ENCODE measurements at places on chromosomes 3 and 15. TPM values are rescaled to one million over a fixed set of nuclear protein-coding genes. Genes with fewer than 3 reads are reported as not detected.

DNA sequence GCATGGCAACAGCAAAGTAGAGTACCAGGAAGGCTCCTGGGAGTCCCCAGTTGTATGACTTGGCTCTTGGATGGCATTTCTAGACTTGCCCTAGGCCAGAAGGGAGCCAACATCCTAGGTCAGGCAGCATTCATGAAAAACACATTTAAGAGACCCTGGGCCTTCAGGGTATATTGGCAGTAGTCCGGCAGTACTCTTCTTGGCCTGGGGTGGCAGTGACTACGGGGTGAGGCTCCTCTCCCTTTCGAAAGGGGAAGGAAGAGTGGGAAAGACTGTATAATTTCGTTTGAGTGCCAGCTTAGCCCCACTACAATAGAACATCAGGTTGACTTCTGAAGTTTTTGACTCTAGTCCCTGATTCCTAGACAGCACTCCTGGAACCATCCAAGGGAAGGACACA lies 136.4 kb downstream of the ZIC4 start:
- DNase-seq, result no peak

DNA sequence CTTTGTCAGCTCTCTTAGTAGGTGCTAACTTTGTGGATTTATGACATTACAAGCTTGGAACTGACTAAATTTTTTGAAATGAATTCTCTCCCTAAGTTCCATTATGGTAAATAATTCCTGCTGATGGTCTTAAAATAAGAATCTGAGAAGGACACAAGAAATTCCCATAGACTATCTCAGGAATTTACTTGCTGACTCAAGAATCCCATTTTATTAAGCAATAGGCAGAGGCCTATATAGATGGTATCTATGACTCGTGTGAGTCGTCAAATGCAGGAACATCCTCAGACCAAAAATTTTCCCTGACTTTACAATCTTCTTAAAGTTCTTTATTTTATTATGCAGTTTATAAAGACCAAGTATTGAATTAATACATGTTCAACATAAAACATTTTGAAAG lies 30.7 kb upstream of the CBLB start:
- DNase-seq, result no peak

- DNase-seq, result no peak
These were observed 578.4 kb downstream of the ZIC1 start for GRCh38 chr3:147987549-147987948.

DNA sequence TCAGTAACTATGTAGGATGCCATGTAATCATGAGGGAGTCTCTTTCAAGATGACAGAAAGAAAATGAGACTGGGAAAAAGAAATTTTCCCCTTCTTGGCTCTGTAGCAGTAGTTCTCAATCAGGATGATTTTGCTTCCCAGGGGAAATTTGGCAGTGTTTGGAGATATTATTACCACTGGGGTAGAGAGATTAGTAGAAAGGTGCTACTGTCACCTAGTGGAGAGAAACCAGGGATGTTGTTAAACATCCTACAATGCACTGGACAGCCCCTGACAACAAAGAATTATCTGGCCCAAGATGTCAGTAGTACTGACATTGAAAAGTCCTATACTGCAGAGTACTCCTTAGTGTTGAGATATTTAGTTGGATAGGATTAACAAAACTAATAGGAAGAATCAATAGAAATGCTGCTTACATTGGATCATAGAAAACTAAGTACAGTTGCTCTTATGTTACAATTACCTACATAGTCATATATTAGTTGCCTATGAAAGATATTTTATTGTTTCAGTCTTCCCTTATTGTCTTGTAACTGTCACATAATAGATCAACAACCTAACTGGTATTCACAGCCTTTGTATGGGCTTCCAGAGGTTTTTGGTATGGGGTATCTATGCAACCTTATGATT lies 433.3 kb downstream of the RAP2B start:
- no peak for DNase-seq

GRCh38 chr3:133249490-133249889 lies 150.4 kb upstream of the BFSP2 start:
- no peak for DNase-seq

GRCh38 chr3:156948402-156949210 lies 122.5 kb downstream of the LEKR1 start:
- DNase-seq, result no peak

- no peak for DNase-seq
These were observed 2.9 kb downstream of the FBXL22 start for GRCh38 chr15:63600001-63600615.

- peak; percentile 90 for DNase-seq
These were observed 10.0 kb downstream of the POC1A start for GRCh38 chr3:52144034-52144795.

- DNase-seq, result no peak
These were observed 401.2 kb upstream of the CDIN1 start for GRCh38 chr15:36178303-36178633.

DNA sequence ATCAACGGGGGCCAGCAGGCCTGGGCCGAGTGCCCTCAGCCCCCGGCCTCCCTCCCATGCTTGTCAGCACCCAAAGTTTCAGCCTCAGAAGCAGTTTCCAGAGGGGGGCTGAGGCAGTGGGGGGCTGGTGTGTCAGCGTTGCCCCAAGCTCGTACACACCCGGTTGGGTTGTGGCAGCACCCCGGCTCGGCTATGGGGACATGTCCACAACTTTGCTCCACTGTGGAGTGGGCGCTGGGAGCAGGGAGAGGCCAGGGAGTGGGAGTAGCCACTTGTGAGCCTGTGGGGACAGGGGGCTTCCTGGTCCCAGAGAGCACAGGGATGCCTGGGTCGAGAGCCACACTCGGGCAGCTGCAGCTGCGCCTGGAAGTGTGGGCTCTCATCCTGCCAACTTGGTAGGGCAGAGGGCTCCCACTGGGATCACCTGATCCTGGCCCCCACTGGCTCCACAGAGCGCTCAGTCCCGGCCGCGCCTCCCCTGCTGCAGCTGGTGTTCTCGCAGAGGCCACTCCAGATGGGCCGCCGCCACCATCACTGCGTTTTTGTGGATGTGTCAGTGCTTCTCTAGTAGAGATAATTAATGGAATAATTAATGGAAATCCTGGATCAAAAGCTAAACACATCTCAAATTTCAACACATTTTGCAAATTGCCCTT lies 75.1 kb downstream of the NR1D2 start:
- DNase-seq, result no peak

DNA sequence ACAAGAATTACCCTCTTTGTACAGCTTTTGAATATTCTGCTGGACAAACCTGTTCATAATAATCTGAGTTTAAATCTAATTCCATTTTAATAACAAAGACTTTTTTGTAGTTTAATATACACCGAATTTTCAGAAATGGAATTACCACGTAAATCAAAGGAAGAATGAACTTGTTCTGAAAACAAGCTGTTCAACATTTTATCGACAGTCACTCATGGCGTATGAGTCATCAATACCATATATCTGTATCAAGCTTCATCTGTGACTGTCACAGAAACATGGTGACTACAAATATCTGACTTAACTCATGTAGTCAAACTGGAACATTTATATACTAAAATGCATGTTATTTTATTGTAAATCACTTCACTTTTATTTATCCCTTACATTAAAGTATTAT lies 90.0 kb downstream of the EFL1 start:
- DNase-seq, result no peak

- DNase-seq, result no peak
These were observed 38.2 kb downstream of the NBEAL2 start for GRCh38 chr3:47017504-47018268.

- DNase-seq, result no peak
These were observed 140.9 kb downstream of the CHSY1 start for GRCh38 chr15:101110681-101111569.

GRCh38 chr15:87599616-87600015 lies 656.9 kb downstream of the NTRK3 start:
- DNase-seq, result no peak

DNA sequence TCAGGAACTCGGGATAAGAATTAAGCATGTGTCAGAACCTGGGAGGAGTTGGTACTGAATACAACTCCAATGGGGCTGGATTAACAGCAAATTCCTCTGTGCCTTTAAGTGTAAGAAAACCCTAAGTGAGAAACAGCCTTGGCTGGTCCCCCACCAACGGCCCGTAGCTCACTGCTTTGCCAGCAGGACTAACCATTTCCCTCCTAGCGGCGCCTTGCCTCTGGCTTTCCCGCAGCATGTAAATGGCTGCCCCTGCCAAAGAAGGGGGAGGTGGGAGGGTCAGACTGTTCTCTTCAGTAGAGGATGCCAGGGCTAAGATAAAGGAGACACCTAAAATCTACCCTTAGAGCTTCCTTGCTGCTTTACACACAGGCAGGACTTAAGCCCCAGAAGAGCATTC lies 51.0 kb upstream of the SH3GL3 start:
- DNase-seq, result no peak

GRCh38 chr15:98401029-98401428 lies 247.3 kb upstream of the IGF1R start:
- DNase-seq, result no peak

DNA sequence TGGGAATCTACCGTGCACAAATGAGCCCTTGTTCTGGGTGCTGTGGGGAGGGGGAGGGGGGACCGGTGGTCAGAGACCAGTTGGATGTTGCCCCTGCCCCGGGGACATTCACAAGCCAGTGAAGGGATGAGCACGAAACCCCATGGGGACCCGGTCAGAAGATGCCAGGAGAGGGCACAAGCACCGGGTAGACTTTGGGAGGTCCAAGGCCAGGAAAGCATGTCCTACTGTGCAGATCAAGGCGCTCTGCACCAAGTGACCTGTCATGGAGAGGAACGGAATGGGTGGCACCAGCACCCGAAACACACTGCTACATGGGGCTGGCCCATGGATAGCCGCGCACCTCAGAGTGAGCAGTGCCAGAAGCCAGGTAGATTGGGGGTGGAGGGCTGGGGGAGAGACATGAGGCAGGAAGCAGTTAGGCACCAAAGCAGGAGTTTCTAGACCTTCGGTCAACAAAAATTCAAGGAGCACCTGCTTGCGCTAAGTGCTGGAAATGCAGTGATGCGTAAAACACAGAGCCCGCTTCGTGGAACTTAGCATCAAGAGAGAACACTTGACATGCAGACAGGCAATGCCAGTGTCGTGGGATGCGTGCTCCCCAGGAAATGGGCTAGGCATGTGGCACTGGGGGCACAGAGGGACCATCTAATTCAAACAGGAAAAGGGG lies 99.1 kb downstream of the CPN2 start:
- DNase-seq, result no peak

DNA sequence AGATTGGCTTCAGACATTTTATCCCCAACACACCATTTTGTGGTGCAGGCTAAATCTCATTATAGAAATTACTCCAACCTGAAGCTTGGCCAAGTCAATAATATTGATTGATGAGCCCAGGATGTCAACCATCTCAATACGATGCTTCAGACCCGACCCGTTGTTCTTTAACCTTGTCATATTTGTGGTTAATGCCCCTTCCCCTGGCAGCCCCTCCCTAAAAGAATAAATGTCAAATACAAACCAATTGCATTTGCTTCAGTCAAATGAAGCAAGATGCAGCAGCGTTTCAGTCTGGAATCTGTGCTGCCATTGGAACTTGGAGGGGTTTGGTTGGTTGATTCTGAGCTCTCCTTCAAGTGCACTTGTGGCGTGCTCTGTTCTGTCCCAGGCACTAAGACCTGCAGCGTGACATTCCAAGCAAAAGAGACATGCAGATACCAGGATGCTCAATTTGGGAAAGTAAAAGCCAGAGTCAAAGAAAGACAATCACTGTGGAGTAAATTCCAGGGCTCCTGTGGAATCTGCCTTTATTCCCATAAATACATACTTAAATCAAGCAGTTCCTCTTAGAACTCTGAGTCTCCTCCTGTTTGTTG lies 23.8 kb upstream of the PSMD6 start:
- no peak for DNase-seq

DNA sequence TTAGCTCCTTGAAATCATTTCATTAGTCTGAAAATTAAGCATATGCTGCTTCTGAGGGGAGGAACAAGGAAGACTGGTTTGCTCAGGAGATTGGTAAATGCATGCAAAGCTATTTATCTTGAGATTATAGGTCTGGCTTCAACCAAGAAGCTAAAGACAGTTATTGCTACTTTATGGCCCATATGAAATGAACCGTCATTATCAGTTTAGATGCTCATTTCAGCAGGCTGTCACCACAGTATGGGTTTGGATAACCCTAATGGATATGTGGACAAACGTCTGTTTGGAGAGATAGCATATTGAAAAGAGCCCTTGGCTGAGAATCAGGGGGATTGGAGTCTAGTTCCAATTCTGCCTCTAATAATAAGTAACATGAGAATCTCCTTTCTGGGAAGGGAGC lies 922.6 kb downstream of the TUSC7 start:
- no peak for DNase-seq

DNA sequence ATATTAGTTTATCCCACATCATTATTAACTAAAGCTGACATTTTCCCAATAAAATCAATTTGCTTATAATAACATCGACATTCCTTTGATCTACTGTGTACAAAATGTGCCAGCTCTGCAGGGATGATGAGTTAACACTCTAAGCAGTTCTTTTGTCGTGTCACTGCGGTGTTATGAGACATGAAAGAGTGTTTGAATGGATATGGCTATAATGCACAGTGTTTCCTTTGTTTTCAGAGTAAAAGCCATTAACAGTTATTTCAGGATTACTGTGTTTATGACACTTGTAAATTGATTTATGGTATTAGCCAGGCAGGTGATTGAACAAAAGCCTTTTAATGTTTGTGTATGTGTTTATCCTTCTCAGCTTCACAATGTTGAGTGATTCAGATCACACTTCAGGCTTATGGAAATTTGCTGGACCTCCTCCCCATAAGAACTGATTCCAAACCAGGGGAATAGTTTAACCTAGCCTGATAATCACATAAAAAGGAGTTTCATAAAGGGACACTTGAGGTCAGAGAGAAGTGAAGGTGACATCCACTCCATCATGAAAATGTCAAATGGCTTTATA lies 115.7 kb downstream of the CHL1 start:
- no peak for DNase-seq

GRCh38 chr3:174409086-174409743 lies 449.9 kb upstream of the NAALADL2 start:
- DNase-seq, result no peak

Gene RNU6-1
- not detected for total RNA-seq

Gene ACAD9
- total RNA-seq, result 38.7 TPM

Gene PDE12
- total RNA-seq, result 3.5 TPM

Gene SAMMSON
- 4.9 TPM for total RNA-seq

Gene FBXW12
- not detected for total RNA-seq

Gene PPARG
- 52.5 TPM for total RNA-seq

Gene AGBL1
- under 0.01 TPM for total RNA-seq

Gene KLHL6
- 3.5 TPM for total RNA-seq

Gene ILDR1
- total RNA-seq, result 21.4 TPM

Gene KLHL40
- not detected for total RNA-seq

Gene CFAP92
- 1.8 TPM for total RNA-seq

Gene RBP2
- total RNA-seq, result not detected

Gene CADPS
- total RNA-seq, result 32.2 TPM

Gene LTK
- 9.7 TPM for total RNA-seq

Measured in stomach (tissue), 19 donors.